ENCODE measurements at places on chromosomes 12 and 14.
A peak's percentile ranks its signal among the peaks of the same experiment; 100 is the strongest.

DNA sequence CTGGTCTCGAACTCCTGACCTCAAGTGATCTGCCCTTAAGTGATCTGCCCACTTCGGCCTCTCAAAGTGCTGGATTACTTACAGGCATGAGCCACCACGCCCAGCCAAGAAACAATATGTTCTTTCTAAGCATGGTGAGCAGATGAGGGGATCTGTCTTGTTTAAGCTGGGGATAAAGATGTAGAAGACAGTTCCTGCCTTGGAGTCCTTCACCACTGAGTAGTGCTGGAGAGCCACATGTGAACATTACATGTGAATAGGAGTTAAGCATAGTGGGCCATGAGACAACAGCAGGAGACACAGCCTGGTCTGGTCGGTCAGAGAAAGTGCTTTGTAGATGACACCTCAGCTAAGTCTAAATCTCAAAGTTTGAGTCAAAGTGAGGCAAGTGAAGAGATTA is 26.0 kb downstream of the TMBIM6 start:
- no peak for DNase-seq

- DNase-seq = peak; percentile 65
Observed at GRCh38 chr14:22657861-22658260, 13.7 kb upstream of the OR6J1 start.

GRCh38 chr14:23085458-23085857 is 9.5 kb downstream of the ACIN1 start:
- DNase-seq = peak; percentile 54

DNA sequence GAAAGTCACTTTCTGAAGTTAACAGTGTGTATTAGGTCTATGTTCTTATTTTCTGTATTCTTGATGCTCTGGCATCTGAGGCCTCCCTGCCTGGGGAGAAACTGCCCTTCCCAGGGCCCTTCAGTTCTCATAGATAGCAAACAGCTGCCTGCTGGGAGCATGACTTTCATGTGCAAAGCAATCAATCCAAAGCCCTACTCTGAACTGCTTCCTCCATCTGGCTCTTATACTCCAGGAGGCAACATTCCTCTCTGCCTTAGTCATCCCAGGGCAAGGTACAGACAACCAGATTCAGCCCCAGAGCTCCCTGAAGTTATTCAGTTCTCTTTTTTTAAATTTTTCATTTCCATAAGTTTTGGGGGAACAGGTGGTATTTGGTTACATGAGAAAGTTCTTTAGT is 41.7 kb upstream of the RIN3 start:
- DNase-seq = peak; percentile 87

DNA sequence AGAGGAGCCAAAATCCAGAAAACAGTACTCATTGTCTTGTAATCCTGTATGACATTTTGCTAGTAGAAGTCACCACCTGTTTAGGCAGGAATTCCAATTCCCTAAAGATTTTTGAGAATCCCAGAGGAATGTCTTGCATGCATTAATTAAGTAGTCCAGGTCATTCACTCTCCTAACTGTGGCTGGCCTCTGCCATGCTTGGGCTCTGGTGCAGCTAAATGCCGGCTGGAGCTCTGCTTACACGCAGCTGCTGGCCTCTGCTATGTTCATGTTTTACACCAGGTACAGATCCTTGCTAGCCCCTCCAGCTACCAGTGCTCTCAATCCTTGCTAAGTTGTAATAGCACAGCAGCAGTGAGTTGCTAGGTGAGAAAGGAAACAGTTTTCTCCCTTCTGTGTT is 16.3 kb upstream of the HIF1A start:
- DNase-seq = no peak

All from epithelial cell of esophagus (primary cell).